ENCODE measurements at places on chromosomes 5 and 9.
A peak's percentile ranks its signal among the peaks of the same experiment; 100 is the strongest.

GRCh38 chr9:92650839-92651621 lies 18.9 kb downstream of the IPPK start:
- DNase-seq = no peak

DNA sequence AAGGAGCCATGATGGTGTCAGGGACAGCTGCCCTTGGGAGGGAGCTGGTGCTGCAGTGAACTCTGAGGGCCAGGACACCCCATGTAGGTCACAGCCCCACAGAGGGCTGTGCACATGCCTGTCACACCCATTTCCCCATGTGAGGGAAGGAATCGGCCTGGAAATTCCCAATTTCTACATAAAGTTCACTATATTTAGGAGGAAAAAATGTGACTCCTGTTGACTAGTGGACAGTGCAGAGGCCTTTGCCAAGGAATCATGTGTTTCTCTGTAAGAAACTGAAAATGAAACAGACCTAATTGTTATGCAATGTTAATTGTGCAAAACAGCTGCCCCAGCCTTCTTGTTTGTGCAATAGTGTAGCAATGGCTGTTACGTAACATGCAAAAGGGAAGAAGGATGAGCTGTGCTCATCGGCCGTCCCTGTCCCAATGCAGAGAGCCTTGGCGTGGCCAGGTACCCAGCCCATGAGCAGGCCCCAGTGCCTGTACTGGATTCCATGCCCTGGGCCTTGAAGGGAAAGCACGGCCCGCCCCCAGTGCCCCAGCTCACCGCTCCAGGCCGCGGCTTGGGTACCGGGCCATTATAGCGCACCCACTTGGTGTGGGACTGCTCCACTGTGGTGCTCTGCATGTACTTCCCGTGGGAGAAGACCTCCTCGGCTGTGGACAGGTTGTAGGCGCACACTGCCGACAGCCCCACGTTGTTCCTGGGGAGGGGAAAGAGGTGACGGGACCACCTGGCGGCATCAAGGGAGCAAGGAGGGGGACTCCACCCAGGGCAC lies 70.0 kb downstream of the SECISBP2 start:
- no peak for DNase-seq

GRCh38 chr9:114151426-114151956 lies 3.8 kb upstream of the COL27A1 start:
- no peak for DNase-seq

DNA sequence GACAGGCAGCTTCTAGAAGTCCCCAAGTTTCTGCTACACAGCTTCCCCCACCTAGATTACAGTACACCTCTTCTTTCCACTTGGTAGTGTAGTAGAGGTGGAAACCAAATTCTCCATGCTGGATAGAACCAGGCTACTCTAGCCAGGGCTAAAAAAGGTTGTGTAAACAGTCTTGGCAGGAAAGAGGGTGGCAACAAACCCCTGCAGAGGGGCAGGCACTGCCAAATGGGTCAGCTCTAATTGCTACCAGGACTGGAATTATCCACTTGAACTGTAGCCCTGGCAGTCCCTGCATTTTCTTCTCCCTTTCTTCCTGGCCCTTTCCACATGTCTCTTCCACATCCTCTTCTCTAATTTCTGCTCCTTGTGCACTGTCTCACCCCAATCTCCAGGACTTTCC lies 24.8 kb downstream of the RANBP3L start:
- DNase-seq = no peak

DNA sequence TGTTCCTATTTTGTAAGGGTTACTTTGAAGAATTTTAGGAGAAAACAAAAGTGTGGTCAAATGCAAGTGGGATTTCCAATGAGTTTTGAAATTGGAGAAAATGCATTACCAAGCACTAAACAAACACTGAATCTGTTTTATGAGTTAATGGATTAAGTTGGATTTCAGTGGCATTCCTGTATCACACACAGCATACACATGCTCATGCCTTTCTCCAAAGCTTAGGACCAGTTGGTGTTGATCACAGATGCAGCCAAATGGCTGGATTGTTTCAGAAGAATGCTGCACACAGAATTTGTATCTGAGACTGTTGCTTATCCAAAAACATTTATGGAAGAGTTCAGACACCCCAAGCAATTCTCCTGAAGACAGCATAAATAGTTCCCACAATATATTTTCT lies 611.1 kb downstream of the ACTL7B start:
- no peak for DNase-seq

DNA sequence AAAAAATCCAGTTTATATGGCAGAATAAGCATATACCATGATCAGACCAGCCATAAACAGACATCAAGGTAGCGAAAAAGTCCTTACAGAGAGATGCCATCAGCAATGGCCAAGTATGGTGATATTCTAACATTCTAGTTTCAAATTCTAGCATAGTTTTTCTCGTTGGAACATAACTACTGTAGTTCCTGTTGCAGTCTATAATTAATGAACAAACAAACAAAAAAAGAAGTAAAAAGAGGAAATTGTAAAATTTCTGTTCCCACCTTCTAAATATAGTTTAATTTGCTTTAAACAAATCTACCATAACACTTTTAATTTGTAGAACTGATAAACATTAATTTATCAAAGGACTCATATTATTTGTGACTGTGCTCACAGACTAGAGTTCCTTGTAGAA lies 9.9 kb upstream of the CD180 start:
- DNase-seq = no peak

DNA sequence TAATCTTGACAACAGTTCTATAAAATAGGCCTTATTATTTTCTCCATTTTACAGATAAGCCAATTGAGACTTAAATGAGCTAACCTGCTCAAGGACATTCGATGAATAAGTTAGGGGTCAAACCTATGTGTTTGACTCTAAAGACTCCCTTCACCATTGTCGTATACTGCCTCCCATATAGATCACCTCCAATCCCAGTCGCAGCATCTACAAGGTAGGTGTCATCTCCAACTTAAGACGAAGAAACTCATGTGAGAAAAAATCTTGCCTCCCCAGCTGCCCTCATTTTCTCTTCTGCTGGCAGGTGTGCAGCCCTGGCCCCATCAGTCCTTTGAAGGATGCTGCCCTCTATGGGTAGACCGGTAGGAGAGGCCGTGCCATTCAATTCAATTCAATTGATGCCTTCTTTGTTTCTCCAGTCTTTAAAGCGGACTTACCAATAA lies 75.2 kb upstream of the SMARCA2 start:
- peak; percentile 32 for DNase-seq

DNA sequence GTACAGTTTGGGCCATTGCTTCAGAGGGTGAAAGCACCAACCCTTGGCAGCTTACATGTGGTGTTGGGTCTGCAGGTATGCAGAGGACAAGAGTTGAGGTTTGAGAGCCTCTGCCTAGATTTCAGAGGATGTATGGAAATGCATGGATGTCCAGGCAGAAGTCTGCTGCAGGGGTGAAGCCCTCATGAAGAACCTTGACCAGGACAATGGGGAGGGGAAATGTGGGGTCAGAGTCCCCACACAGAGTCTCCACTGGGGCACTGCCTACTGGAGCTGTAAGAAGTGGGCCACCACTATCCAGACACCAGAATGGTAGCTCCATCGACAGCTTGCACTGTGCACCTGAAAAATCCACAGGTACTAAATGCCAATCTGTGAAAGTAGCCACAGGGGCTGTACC lies 113.6 kb upstream of the SPATA31C2 start:
- DNase-seq = no peak

- no peak for DNase-seq
Measured at GRCh38 chr9:137188086-137188489, 272 bp downstream of the ANAPC2 start.

DNA sequence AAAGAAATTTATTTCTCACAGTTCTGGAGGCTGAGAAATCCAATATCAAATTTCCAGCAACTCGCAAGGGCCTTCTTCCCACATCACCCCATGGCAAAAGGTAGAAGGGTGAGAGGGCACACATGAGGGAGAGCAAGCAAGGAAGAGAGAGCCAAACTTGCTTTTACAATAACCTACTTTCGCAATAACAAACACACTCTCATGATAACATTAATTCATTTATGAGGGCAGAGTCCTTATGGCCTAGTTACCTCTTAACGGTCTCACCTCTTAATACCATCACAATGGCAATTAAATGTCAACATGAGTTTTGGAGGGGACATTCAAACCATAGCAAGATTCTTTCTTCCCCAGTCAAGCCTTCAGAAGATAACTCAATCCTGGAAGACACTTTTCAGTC lies 11.6 kb upstream of the HRH2 start:
- DNase-seq = no peak

DNA sequence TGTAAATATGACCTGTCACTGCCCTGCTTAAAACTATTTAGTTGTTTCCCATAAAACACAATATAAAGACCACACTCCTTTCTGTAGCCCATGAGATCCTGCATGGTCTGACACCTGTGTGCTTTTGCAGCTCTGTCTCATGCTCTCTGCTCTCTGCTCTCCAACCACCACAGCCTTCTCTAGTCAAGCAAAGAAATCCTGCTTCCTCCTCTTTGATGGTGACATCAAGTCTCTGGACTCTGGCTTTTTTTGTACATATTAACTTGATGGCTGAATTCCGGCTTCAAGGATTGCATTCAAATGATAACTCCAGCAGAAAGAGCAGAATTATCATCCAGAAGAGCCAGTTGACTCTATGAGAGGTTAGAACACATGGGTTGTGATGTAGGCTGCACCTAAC lies 58.2 kb downstream of the CHSY3 start:
- DNase-seq = no peak

DNA sequence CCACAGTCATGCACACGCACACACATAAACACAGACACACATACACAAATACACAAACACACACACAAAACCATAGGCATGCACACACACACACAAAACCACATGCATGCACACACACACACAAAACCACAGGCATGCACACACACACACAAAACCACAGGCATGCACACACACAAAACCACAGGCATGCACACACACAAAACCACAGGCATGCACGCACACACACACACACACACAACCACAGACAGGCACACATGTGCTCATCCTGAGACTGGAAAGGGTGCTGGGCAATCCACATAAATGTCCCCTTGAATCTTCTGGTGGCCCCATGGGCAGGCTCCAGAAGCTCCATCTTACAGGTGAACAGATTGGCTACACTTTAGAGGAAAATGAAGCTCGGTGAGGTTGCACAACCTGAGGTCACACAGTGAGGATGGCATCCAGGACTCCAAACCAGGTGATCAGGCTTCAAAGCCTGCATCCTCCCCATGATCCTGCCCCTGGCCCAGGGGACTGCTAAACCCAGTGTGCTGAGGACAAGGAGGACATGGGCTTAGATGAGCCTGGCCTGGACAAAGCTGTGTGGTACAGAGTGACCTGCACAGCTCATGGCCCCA lies 144.8 kb downstream of the GADD45G start:
- no peak for DNase-seq

GRCh38 chr5:16539169-16539666 lies 73.6 kb upstream of the ZNF622 start:
- DNase-seq = peak; percentile 39

GRCh38 chr5:126675338-126675737 lies 74.6 kb downstream of the PHAX start:
- no peak for DNase-seq

- DNase-seq = no peak
Measured at GRCh38 chr9:84785792-84786547, 116.4 kb downstream of the NTRK2 start.

GRCh38 chr5:103345461-103345860 lies 86.9 kb downstream of the MACIR start:
- no peak for DNase-seq

GRCh38 chr5:126373375-126374108 lies 49.7 kb upstream of the GRAMD2B start:
- no peak for DNase-seq

Measured in pancreas (tissue), 10 donors.